Glomerular endothelial cell (primary cell): ENCODE measurements at places on chromosomes 7 and 10.

- no peak for DNase-seq
Measured at GRCh38 chr7:20776214-20776911, 10.3 kb downstream of the SP8 start.

- no peak for DNase-seq
Measured at GRCh38 chr10:110535958-110536891, 31.3 kb upstream of the SMC3 start.

- no peak for DNase-seq
Measured at GRCh38 chr10:104925232-104925851, 284.3 kb downstream of the SORCS3 start.

DNA sequence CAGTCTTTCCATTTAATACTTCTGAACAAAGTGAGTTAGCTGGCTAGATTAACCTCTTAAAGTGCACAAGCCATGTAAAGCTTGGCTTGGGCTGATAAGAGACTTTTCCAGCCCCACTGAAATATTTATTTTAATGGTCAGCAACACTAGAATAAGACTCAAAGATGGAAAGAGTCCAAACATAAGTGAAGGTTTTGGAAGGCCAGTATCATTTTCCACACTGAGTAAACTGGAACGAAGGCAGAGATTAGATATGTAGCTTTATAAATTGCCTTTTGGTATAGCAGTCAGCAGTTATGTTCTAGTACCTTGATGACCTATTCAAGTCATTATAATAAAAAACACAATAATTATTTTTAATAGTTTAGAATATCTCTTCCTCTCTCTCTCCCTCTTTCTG lies 102.2 kb downstream of the HDAC9 start:
- DNase-seq, result no peak

DNA sequence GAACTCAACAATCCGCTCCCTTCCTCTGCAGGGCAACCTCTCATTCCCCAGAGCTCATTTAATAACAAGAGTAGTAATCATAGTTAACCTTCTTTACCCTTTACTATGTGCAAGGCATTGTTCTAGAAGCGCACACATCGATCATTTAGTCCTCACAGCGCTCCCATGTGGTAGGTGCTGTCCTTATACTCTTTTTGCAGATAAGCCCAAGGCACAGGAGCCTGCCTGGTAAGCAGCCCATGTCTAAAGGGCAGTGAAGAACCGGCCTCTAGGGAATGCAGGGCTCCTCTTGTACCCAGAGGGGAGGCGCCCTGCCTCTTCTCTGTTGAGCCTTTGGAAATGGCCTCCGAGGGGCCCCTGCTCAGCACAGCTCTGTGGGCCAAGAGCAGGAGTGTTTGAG lies 14.3 kb downstream of the CHST3 start:
- DNase-seq, result no peak

GRCh38 chr10:44284198-44285084 lies 100.5 kb downstream of the CXCL12 start:
- no peak for DNase-seq

- no peak for DNase-seq
Measured at GRCh38 chr10:80259405-80259871, 30.0 kb downstream of the MAT1A start.

DNA sequence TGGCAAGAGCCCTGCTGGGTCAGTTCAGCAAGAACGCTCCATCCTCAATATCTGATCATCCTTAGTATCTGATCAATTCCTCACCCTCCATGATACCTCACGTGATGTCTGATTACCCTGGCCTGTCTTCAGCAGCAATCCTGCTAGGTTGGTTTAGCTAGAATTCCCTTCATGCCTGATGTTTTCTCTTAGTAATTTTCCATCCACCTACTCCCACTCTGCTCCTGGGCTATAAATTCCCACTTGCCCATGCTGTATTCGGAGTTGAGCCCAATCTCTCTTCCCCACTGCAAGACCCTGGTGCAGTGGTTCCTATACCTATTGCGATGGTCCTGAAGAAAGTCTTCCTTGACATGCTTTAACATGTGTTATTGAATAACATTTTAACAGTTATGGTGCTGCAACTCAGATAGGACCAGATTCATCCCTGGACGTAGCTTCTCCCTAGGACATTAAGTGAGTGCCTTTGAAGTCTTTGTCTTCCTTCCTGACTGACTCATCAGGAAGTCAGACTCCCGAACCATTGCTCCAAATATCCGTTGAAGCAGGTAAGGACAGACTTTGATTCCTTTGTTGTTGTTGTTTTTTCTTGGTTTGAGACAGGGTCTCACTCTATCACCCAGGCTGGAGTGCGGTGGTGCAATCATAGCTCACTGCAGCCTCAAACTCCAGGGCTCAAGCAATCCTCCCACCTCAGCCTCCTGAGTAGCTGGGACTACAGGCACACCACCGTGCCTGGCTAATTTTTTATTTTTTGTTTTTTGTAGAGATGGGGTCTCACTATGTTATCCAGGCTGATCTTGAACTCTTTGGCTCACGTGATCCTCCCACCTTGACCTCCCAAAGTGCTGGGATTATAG lies 29.4 kb upstream of the CLDN3 start:
- no peak for DNase-seq

GRCh38 chr7:116024826-116025809 lies 5.4 kb downstream of the TFEC start:
- peak; percentile 61 for DNase-seq

DNA sequence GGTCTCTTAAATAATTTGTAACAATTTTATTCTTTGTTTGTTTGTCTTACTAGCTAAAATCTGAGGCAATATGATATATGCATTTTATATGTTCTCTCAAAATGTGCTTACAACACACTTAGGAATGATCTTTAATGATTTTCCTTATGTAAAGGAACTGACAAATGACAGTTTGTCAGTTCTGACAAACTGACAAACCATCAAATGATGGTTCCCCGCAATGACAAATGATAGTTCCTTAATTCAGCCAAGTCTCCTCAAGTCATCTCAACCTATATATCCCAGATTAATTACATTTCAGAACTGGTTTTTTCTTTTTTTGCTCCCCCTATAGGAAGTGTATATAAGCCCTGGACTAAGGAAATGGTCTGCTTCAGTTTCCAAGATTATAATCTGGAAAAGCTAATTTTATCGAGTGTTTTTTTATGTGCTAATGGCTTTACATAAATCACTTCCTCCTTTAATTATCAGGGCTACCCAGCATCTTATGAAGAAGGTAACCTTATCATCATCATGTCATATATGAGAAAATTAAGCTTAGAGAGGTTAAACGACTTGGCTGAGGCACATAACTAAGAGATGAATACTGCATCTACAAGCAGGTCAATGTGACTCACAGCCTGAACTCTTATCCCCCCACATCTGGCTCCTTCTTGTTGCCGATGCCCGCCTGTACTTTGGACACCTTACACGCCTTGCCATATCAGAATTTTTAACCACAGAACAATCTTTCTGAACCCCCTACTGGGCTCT lies 75.1 kb downstream of the RELN start:
- no peak for DNase-seq

DNA sequence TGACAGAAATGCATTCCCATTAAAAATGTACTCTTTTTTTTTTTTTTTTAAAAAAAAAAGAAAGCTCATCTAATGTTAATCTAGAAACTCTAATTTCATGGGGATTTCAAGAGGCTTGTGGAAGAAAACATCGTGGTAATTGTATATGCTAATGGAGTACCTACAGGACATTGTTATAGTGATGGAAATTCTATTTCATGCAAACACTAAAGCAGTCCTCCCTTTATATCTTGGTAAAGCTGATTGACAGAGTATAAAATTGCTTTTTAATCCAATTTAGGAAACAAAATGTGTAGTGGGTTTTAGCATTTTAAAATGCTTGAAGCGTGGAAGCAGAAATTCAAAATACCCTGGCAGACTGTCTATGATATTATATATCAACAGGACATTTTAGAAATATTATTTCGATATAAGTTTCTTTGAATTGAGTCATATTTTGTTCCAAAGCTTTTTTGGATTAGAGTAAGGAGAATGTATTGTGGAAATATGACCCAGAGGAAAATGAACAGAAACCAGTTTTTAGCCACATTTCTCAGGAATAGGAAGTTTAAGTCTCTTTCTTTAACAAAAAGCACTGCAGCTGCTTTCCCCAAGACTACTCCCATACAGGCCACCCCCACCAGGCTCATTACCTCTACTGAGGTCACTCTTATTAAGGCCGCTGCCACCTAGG lies 121.9 kb downstream of the WNT2 start:
- DNase-seq, result no peak
